ENCODE measurements at places on chromosomes 12 and 14. TPM values are rescaled to one million over a fixed set of nuclear protein-coding genes. Genes with fewer than 3 reads are reported as not detected.

DNA sequence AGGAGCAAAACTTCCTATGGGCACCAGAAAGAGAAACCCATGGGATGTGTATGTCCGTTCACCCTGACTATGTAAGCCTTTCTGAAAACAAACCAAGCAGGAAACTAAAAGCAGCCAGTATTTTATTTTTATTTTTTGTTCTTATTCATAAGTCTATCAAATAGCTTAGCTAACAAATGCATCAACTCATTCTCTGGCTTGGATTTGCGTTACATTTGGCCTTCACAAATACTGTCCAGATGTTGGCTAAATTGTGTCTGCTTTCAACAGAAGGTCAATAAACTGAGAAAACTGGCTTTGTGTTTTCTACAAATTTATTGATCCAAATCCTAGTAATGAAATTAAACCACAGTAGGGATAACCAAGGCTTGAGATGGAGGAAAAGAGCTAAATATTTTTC, 379.0 kb downstream of the NOVA1 start:
- no peak for DNase-seq

DNA sequence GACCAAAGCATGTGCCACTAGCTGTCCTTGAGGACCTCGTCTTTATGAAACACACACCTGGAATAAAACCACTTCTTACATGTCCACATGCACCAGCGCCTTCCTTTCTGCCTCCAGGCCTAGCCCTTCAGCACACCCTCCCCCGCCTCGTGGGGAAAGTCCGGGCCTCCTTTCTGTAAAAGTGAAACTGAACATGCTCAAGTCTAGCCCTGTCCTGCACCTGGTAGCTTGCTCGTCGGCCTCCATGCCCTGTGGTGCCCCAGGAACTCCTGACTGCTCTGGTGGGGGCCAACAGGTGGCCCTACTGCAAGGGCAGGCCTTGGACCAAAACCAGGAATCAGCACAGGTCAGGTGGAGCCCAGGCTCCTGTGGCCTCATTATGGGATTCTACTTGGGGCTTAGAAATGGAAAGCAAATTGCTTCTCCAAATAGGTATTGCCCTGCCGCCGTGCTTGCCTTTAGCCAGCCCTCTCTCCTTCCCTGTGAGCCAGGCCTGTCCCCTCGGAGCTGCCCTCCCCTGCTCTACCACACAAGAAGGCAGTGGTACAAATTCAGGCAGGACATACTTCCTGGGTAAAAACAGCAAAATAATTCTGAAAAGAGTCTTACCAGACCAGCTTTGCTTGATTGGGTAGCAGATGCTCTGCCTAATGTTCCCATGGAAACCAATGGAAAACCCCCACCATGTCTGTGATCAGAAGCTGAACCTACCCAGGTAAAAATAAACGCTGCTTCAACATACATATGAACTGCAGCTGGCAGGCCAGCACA, 43.5 kb downstream of the ERH start:
- DNase-seq = peak; percentile 68

- peak; percentile 78 for DNase-seq
These were observed 413 bp upstream of the TUBA1C start for GRCh38 chr12:49264466-49264872.

RTL1 gene
- not detected for total RNA-seq

Data from activated naive CD8-positive, alpha-beta T cell treated with anti-CD3 and anti-CD28 coated beads, Interleukin-2, amount 10 ng/mL, durations not matched to agents 7 days and 5 days (primary cell).